ENCODE measurements at places on chromosomes 13 and 19.

GRCh38 chr13:84136582-84136981 lies 254.3 kb upstream of the SLITRK1 start:
- peak; percentile 6 for DNase-seq

- DNase-seq: no peak
Observed at GRCh38 chr19:1356508-1356865, 27.2 kb upstream of the NDUFS7 start.

DNA sequence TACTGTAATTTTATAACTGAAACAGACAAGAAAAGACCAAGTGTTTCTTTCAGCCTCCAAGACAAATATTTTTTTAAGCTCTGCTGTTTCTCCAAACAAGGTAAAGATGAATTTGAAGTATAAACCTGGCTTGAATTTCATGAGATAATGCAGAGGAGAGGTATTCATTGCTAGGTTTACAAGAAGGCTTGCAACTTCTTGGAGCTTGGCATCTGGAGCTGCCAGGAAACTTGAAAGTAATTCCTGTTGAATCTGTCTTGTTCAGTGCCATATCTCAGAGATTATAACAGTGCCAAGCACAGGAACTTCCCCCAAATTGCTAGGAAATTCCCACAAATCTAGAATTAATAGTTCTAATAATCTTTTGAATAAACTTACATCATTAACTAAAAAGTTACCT lies 70.9 kb downstream of the CDK8 start:
- DNase-seq: no peak

DNA sequence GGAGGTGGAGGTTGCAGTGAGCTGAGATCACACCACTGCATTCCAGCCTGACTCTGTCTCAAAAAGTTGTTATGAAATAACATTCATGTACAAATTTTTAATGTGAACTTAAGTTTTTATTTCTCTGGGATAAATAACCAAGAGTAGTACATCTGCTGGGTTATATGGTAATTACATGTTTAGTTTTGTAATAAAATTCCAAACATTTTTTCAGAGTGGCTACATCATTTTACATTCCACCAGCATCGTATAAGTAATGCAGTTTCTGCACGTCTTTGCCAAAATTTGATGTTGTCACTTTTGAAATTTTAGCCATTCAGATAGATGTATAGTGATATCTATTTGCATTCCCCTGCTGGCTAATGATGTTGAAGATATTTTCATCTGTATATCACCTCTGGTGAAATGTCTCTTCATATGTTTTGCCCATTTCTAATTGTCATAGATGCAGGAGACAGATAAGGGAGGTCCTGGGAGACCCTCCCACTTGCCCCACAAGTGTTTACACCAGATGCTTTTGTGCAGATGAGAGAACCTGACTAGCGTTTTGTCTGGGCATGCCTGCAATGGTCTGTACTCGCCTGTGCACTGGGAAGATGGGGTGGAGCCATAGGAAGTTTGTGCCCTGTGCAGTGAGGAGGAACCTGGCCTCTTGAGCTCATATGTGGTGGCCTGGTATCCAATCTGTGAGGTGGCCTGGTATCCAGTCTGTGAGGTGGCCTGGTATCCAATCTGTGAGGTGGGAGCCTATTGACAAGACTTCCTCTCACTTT lies 12.7 kb upstream of the KBTBD6 start:
- DNase-seq: no peak

- DNase-seq: no peak
Observed at GRCh38 chr19:30062065-30062906, 120.2 kb downstream of the URI1 start.

DNA sequence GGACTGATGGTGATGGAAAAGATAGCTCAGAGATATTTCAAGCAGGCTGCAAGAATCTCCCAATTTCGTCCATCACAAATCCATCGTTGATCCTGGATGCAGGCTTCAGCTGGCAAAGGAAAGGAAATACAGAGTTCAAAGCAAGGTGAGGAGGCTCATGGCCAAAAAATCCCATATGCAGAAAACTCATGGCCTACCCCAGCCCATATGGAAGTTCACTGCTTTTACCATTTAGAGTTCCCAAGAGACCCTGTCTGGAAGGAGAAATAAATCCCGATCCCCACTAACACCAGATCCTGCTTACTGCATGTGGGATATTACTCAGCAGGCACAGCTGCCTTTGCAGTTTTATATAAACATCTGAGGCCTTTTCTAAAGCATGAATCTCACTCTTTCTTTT lies 412.9 kb upstream of the SPRY2 start:
- no peak for DNase-seq

DNA sequence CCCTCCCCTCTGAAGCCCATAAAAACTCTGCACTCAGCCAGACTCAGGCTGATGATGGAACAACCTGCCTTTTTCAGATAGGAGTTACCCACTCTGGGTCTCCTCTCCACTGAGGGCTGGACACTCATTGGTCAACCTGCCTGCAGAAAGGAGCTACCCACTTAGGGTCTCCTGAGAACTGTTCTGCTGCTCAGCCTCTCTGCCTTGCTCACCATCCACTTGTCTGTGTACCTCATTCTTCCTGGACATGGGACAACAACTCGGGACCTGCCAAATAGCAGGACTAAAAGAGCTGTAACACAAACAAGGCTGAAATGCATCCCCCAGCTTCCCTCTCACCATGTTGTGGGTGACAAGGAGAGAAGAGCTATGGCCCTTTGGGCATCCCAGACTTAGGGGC lies 18.4 kb upstream of the RCBTB2 start:
- no peak for DNase-seq

DNA sequence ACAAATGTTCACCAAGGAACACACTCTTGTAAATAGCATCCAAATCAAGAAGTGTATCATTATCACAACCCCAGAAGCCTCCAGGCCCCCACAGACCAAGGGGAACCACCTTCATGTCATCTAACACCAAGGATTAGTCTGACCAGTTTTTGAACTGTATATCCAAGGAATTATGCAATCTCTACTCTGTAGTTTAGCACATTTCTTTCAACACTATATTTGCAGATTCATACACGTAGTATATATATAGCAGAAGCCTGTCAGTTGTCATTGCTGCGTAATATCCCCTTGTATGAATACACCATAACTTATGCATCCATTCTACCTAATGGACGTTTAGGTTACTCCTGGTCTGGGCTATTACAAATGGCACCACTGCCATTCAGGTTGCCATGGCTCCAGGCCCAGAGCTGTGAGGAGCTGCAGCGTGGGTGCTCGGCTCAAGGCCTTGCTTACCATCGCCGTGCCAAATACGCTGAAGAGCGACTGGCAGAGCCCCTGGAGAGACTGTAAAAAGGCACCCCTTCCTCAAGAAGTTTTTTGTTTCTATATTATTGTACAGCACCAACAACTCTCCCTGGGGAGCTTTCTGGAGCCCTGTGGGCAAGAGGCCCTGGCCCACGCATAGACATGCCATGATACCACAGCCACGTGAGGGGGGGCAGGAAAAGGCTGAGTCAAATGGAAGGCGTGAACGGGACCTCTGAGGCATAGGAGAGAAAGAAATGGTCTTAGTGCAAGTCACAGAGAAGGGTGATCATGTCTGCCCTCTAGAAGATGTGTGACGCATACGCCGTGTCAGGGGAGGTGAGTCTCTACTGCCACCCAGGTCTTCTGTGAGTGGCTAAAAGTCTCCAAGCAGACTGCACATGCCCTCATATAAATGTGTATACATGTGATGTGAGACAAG lies 10.8 kb downstream of the LATS2 start:
- peak; percentile 86 for DNase-seq

DNA sequence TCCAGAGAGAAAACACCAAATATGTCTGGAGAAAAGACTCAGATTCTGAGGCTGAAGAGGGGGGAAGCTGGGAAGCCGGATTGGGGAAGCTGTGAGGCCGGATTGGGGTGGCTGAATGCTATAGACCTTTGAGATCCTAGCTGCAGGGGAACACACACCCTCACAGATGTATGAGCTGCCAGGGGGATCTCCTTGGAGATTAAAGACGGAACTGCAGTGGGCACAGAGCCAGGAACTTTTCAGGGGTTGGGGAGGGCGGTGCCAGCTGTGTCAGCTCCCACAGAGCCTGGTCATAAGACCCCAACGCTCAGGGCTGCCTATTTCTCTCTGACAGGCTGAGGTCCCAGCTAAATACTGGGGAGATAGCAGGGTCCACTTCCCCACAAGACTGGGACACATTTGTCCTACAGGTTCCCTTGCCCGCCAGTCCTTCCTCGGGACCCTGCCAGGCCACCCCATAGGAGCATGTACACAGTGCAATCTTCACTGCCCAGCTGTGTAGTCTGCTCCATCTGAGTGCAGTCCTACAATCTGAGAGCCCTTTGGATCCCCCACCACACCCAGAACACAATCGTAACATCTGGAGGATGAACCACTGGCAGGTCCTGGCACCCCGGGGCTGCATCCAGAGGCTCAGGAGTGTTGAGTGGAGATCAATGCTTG lies 1893.9 kb downstream of the PCDH9 start:
- no peak for DNase-seq

Measured in MV-4-11 (cell line).